ENCODE measurements at places on chromosomes 5 and 9.

DNA sequence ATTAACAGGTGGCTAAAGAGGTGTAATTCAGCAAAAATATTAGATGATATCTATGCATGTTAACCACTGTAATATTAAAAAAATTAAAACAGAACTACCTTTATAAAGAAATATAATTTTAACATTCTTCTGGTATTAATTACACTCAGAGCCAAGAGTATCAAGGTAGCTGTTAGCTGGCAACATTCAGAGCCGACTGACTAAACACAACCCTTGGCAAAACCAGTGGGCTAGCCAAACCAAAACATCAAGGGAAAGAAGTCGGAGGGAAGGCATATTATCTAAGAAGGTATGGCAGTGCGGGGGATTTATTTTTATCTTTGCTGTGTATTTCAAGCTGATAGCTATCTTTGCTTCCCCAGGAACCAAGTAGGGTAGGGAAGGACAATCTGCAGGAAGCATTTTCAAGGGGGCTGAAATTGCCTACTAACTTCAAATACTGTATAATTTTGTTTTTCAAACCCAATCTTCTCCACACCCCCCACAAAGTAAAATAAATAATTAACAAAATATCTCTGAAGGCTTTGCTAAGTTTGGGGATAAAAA, 24.0 kb downstream of the ELL2 start:
- no peak for DNase-seq

DNA sequence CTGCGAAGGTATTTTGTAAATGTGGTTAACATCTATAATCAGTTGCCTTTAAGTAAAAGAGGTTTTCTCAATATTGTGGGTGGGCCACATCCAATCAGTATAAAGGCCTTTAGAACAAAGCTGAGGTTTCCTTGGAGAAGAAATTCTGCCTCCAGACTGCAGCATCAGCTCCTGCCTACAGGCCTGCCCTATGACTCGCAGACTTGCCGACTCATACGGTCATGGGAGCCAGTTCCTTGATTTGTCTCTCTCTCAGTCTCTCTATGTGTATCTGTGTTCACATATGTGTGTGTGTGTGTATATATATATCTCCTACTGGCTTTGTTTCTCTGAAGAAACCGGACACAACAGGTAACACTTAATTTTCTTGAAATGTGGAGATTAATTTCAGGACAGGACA, 45.3 kb downstream of the SLC36A1 start:
- peak; percentile 46 for DNase-seq

GRCh38 chr9:87498046-87498810, 561 bp downstream of the DAPK1 start:
- DNase-seq, result no peak

DNA sequence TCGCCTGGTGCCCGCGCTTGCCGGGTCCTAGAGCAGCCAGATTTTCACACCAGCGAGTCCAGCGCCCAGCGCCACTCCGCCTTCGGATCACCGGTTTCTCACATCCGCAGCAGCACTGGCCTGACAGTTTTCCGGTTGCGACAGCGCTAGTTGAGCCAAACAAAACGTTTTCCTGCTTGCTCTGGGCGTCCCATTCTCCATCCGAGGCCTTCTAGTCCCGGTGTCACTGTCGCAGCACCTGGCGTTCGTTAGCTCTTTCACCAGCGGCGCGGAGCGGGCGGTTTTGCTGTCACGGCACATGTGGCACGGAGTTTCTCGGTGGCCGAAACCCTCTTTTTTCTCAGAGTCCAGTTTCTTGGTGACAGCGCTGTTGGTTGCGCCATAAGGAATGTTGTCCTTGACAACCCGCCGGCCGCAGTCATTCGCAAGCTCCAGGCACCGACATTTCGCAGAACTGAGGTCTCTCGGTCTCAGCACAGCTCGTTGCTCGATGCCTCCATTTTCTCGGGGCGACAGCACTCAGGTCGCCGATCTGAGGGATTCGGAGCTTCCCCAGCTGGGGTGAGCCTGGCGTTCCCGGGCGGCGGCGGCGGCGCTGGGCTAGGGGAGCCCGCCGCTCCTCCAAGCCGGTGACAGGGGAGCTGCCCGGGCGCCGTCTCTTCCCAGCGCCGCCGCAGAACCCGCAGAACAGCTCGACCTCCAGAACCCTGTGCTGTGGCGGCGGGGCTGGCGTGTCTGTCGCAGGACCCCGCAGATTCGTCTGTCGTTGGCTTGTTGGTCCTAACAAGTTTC, 47.8 kb downstream of the ANXA2R start:
- no peak for DNase-seq

DNA sequence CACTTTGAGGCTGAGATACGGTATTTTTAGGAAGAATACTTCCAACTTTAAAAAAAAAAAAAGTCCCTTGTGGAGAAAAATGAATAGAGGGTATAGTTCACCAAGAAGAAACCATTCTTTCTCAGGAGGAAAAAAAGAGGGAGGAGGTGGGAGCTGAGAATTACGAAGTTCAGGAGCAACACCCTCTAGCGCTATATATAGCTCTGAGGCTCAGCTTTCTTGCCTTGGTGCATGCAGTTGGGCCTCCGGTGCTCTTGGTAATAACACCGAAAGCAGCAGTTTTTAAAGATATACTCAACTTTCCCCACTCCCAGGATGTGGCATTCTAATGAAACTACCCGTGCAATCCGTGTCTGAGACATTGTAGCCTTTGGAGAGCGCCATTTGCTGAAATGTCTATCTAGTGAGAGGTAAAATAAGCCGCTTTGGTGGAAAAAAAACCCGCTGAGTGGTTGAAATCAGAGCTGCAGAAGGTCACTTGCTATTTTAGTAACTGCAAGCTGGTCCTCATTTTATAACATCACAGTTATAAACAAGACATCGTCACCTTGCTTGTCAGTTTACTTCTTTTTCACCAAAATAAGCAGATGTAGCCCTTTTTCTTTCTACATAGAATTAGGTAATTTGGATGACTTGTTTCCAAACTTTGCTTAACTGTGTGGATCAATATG, 156.4 kb downstream of the RORB start:
- DNase-seq, result no peak

GRCh38 chr5:39716532-39717028, 291.8 kb upstream of the DAB2 start:
- DNase-seq, result peak; percentile 46

GRCh38 chr9:124776954-124777648, at the start of gene OLFML2A:
Gene OLFML2A (plus strand): TSS chr9:124777133. CDS start chr9:124777271, 138 bp downstream.
- no peak for DNase-seq

DNA sequence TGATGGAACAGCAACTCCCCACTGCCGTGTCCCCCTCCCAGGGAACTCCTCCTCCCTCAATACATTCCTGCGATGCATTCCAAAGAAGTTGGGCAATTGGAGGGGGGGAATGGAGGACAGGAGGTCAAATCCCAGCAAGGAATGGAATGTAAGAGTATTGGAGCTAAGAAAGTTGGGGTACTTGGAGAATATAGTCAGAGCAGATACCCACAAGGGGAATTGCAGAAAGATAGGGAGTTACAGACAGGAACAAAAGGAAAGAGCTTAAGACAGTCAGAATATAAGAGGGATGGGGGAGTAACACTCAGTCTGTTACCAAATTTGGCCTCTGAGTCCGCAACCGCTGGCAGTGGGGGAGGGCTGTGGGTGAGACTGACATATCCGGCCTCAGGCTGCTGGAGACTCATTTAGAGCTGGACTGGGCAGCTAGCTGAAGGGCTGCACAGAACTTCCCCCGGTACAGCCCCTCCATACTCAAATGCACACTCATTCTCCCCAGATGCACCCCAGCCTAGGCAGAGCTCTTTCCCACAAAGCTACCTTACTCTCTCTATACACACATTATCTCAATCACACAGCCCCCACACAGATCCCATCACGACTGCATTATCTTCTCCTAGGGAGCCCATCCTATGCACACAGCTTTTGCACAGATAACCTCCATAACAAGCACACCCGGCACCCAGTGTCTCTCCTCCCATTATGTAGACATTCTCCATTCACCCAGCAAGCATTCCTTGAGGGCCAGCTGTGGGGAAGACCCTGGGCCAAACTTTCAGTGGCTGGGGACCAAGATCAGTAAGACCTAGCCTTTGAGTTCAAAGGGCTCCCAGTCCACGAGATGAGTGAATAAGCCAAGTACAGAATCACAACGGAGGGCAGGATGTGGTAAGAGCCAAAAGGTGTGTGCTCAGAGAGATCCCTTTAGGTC, 3.7 kb downstream of the TLN1 start:
- DNase-seq, result peak; percentile 83

- no peak for DNase-seq
Observed at GRCh38 chr5:8729437-8729836, 816.4 kb downstream of the SEMA5A start.
